Activated CD4-positive, alpha-beta T cell treated with anti-CD3 and anti-CD28 coated beads for 48 hours (primary cell): ENCODE measurements at places on chromosomes 6 and 20.

DNA sequence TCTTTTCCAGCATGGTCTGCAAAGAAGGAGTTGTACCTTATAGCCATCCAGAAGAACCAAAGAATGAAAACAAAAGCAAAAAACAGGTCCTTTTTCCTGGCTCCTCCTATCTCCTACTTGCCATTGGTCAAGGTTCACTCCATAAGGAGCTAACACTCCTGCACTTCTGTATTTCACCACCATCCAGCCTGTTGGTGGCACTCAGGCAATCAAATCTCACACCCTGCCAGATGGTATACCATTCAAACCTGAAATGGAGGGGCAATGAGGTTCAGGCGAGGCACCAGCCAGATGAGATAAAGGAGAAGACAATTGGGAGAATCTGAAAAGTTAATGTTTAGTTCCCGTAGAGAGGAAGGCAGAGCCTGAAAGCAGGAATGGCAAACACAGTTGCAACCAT, 203.8 kb downstream of the ALDH8A1 start:
- no peak for DNase-seq

DNA sequence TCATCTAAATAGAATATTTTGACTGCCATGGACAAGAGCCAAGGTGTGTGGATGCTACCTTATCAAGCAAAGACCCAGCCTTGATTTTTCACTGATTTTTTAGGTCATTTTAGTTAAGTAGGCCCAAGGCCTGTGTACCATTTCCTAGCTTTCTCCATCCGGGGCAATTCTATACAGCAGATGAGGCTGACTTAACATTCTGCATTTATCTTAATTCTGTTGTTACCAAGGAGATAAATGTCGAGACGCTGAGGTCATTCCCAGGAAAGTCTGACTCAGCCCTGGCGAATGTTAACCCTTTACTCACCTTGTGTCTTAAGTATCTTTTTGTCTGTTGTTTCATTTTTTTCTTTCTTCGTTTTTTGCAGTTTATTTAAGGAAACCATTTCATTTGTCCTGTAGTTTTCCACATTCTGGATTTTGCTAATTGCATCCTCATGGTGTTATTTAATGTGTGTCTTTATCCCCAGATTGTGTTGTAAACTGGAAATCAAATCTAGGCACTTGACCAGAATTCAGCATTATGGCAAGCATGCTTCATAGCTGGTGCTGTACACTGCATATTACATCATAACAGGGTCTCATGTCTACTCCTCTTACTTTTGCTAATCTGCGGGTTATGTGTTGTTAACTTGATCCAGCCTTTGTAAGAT, 277.0 kb downstream of the CDKAL1 start:
- peak; percentile 13 for DNase-seq

DNA sequence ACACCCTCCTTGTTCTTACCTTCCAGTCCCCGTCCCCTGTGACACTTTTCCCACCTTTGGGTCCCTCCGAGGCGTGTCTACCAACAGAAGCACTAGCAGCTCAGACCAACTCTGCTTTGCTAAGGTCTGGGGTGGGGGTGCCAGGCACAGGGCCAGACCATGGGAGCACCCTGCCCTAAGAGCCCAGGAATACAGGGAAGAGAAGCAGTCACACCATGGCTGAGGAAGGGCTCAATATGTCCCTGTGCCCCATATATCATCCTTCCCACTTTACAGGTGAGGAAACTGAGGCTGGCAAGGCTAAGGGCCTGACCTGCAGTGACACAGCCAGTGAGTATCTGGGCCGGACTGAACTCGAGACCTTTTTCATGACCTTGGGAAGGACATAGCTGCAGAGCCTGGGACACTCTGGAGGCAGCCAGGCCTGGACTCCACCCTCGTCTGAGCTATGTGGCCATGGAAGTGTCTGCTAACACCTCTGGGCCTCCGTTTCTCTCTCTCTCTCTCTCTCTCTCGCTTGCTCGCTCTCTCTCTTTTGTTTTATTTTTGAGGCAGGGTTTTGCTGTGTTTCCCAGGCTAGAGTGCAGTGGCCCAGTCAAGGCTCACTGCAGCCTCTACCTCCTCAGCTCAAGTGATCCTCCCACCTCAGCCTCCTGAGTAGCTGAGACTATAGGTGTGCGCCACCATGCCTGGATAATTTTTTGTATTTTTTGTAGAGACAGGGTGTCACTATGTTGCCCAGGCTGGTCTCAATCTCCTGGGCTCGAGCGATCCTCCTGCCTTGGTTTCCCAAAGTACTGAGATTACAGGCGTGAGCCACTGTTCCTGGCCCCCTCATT, 156.7 kb downstream of the GRM4 start:
- no peak for DNase-seq

GRCh38 chr6:142706210-142706609, 238.8 kb downstream of the HIVEP2 start:
- no peak for DNase-seq

DNA sequence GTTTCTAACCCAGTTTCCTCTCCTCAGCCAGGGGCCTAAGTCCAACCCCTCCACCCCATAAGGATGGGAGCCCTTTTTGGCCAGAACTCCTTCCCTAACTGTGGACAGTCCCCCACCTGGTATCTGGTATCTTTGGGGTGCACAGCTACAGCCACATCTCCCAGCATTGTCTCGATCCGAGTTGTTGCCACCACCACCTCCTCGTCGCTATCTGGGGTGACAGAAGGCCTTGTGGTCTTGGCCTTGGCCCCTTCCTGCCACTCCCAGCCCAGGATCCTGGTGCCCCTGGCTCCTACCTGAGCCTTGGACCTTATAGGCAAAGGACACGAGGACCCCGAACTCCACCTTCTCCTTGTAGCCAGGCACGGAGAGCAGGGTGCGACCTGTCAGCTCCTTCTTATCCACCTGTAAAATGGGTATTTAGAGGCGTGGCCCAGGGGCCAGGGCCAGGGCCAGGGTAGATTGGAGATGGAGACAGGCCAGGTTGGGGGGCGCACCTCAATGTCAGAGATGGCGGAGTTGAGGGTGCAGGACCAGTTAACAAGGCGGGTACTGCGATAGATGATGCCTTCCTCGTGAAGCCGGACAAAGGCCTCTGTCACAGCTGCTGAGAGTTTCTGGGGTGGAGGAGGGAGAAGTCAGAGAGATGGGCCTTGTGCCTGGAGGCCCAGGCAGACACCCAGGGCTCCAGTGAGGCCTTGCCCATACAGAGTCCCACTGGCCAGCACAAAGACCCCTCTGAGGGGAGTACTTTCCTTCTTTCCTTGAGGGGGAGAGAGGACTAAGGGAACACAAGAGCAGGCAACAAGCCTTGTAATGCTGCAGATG, 7.2 kb upstream of the VWA7 start:
- no peak for DNase-seq

DNA sequence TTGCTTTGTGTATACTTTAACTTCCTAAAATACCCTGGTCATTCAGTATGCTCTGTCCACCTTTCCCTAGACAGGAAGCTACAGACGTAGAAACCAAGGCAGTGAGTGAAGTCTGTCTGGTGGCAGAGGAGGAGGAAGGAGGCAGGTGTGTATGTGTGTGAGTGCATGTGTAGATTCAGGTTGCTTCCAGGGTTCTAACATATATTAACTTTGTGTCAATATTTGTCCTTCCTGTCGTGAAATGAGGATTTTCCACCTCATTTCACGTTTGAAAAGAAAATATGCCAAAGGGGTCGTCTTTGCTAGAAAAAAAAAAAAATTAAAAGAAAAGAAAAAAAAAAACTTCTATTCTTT, 411.5 kb downstream of the PKHD1 start:
- no peak for DNase-seq

GRCh38 chr20:56922497-56922896, 293.4 kb downstream of the TFAP2C start:
- DNase-seq: no peak

GRCh38 chr20:21147593-21147992, 21.7 kb downstream of the KIZ start:
- no peak for DNase-seq

- DNase-seq: peak; percentile 31
Observed at GRCh38 chr20:4809707-4810106, 88.0 kb downstream of the PRND start.

GRCh38 chr20:63596423-63596822, 22.4 kb upstream of the HELZ2 start:
- DNase-seq: no peak

DNA sequence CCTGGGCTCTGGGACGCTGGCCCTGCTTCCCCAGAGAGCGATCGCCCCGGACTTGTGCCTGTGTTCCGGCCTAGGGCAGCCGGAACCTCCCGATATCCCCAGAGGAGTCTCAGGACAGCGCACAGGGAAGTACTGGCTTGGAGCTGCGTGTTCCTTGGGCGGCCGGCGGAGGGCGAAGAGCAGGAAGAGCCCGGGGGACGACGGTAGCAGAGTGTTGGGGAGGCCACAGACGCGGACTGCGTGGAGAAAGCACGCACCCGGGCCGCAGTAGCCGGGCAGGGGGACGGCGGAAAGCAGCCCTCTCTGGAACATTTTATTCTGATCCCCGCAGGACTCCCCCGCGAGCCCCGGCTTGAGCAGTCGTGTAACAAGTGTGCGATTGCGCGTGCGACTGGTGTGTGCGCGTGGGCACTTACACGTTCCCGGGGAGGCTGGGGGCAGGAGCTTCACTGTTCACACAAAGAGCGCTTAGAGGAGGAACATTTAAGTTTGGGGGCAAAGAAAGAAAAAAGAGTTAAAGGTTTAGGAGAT, 36.1 kb downstream of the NCR2 start:
- DNase-seq: no peak

GRCh38 chr20:63950701-63951397, 5.4 kb downstream of the UCKL1 start:
- DNase-seq: no peak

DNA sequence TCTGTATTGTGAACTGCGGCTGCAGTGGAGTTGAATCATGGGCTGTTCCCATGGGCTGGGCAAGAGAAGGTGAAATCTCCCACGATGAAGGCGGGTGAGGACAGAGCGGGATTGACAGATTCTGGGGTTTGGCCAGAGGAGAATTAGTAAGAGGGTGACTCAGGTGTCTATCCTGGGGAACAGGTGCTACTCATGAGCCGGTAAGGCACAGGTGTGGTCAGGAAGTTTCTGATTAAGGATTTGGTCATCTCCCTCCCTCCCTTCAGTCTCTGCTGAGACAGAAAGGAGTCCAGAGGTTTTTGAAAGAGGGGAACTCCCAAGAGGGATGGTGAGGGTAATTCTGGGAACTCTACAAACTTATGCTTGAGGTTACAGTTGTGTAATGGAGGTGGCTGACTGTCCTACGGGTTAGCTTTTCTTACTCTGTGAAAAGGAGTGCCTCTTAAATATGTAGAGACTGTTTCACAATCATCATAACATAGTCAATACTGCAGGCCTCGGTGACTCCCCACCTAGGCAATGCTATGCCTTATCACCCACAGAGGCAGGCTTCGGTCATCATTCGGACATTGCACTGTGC, 31.5 kb downstream of the SERPINB1 start:
- no peak for DNase-seq

- no peak for DNase-seq
Observed at GRCh38 chr6:143783077-143783476, 60.1 kb upstream of the LTV1 start.

DNA sequence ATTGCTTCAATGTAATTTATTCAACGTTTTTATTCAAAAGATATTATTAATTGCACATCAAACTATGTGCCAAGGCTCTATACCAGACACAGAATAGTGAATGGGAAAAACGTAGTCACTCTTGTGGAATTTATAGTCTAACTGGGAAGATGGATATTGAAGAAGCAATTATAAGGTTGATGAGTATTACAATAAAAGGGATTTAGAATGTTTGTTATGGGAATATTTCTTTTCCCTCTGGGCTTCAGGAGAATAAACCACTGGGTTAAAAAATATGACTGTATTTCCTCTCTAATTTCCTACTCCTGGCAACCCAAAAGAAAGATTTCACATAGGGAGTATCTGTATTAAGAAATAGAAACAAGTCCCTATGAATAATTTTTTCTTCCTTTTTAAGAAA, 25.1 kb upstream of the UTRN start:
- DNase-seq: no peak

DNA sequence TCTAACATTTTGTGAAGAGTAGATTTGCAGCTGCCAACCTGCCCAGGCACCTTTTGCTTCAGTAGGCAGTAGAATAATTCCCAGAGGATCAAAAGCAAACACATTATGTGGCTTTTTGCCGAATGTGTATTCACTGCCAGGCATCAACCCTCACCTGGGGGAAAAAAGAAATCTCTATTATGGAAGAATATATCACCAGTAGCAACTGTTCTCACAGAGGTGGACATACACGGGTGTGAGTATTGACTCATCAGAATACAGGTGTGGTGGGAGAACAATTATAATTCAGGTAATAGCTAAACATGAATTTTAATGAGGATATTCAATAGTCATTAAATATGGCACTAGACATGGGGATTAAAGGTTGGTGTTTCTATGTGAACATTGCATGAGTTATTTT, 910.7 kb downstream of the TFAP2A start:
- no peak for DNase-seq

GRCh38 chr6:71855406-71855805, 30.9 kb upstream of the RIMS1 start:
- no peak for DNase-seq

- DNase-seq: no peak
Observed at GRCh38 chr6:81304466-81304865, 448.0 kb downstream of the TENT5A start.

DNA sequence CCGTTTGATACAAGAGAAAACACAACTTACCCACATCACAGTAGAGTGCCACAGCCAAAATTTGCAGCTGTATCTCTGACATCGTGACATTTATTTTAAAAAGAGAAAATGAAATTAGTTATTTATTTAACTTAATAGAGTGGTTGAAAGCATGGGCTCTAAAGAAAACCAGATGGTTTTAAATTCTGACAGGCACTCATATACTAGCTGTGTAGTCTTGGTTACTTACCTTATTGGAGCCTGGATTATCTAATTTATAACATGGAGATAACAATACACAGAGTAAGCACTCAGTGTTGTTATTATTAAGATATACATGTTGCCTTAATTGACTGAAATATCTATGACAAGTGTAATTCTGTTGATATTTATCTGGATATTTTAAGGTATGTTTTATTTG, 334.9 kb downstream of the GRIK2 start:
- DNase-seq: no peak

GRCh38 chr6:13671548-13672127, 40.0 kb downstream of the RANBP9 start:
- no peak for DNase-seq

DNA sequence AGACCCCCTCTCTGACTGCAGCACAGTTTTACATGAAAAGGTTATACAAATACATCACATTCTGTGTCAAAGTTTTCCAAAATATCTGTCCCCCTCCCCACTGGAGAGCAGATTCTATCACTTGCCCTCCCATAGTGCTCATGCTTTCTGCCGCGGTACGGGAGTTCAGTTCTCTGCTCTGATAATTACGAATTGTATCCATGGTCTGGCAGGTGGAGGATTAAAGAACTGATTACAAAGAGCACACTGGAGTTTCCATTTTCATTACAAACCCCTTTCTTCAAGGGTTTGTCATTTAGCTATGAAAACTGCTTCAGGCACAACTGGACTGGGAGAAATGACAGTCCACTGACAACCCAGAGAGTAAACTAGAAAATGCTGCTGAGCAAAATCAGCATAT, 166.0 kb downstream of the PDSS2 start:
- DNase-seq: no peak

- DNase-seq: no peak
Observed at GRCh38 chr6:150670311-150670710, 70.6 kb downstream of the PLEKHG1 start.
